CD4-positive, alpha-beta T cell treated with Interleukin-17A for 4 hours (primary cell): ENCODE measurements at places on chromosomes 1 and 21.

DNA sequence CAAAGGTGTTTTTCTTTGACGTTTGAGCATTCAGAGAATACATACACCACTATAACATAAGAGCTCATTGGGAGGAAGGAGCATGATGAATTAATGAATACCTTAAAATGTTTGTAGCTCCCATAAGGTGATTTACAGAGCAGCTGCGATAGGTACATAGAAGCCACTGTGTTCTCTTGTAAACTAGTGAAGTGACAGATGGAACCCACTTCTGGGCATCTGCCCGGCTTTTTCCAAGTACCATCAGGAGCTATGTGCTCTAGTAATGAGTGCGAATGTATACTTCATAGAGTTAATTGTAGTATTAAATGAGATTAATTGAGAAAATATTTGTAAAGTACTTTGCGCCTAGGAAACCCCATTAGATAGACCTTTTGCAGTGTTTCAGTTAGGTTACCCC is 48.4 kb downstream of the HENMT1 start:
- no peak for DNase-seq

DNA sequence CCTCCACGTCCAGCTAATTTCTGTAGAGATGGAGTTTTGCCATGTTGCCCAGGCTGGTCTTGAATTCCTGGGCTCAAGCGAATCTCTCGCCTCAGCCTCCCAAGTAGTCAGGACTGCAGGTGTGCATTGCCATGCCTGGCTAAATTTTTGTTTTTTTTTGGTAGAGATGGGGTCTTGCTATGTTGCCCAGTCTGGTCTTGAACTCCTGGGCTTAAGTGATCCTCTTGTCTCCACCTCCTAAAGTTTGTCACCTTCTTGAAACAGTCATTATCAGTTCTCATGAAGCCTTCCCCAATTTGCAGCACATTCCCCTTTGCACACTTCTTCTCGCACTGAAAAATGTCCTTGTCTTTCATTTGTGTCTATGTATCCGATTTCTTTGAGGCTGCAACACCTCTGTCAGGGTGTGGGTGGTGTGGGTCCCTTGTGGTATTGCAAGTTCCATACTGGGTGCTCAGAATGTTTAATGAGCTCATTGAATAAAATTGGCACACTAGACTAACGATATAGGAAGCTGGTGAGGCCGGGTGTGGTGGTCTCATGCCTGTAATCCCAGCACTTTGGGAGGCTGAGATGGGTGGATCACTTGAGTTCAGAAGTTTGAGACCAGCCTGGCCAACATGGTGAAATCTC is 2.9 kb upstream of the CORT start:
- DNase-seq: no peak

DNA sequence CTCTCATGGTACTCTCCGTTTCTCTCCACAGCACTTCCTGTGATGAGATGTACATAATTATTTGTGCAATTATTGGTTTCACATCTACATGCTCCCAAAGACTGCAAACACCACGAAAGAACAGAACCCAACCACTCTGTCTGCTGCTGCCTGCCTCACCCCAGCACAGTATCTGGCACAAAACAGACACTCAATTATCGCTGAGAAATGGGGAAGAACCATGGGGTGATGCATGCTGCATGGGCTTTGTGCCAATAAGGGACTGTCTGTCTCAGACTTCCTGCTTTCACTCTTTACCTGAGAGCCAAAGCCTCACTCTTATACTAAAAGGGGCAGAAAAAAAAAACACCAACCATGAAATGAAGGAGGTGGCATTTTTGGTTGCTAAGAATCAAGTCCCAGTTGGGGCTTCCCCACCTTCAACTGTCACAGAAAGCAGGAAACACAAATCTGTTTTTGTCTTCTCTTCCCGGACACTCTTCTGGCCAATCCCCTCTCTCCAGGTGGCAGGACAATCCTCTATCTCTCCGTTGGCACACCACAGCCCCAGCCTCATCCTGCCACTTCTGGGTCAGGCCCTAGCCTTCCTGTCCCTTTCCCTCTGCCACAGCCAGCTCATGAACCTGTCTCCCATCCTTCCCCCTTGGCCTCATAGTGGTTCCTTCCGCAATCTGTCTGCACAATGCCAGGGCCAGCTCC is 82.0 kb downstream of the TGFBR3 start:
- peak; percentile 85 for DNase-seq

DNA sequence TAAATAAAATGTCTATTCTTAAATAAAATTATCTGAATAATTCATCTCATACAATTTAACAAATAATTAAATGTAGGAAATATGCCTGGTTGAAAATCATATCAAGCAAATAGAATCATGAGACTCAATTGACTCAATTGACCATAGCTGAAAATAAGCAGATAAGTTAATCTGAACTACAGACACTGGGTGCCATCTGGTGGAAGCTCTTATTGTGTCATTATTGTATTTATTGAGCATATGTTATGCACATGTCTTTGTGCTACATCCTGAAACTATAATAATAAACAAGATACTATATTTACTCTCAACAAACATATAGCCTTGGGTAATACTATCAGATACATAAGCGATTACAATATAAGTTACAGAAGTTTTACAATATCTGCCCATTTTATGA is 41.0 kb downstream of the BRINP3 start:
- no peak for DNase-seq
